ENCODE measurements at places on chromosomes 5 and 9.

DNA sequence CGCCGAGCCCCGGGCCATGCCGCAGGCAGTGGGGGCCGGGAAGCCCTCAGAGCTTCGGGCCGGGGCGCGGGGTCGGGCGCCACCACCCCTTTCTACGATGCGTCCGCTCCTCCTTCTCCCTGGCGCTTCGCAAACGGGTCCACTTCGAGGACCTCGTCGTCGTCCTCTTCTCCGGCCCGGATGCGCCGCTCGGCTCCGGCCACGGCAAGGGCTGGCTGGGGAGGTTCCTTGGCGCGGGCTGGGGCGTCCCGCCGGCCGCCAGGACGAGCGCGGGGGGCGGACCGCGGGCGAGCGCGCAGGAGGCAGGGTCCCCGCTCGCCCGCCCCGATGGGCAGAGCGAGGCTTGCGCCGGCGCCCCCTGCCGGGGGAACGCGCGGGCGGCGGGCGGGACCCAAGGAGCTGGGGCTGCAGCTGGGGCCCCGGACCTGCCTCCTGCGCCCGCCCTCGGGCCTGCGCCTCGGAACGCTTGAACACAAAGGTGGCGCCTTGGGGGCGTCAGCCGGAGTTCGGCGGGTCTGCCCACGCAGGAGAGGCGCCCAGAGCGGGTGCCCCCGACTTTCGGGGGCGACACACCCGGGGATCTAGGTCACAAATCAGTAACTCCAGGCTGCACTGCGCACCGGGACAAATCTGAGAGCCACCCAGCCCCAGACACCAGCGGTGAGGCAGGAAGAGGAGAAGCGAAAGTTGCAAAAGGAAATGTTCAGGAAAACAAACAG is at the start of gene ROR2:
ROR2 (minus strand) TSS at position 283 of the 719 bp plus-strand sequence.
- DNase-seq, result peak; percentile 76

DNA sequence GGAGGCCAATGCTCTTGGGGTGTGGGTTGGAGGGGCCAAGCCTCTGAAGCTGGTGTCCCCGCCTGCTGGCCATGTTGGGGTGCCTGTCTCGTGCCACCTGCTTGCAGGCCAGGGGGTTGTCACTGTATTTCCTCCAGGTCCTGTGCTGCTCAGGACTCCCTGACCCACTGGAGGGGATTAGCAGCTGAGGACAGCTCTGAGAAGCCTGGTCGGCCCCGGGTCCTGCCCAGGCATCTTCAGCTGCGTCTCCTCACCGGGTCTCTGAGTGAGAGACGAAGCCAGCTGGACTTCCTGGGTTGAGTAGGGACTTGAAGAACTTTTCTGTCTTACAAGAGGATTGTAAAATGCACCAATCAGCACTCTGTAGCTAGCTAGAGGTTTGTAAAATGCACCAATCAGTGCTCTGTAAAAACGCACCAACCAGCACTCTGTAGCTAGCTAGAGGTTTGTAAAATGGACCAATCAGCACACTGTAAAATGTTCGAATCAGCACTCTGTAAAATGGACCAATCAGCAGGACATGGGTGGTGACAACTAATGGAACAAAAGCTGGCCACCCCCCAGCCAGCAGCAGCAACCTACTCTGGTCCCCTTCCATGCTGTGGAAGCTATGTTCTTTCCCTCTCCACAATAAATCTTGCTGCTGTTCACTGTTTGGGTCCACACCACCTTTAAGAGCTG is 20.6 kb upstream of the SLC9A3 start:
- no peak for DNase-seq

- DNase-seq, result peak; percentile 17
These were observed 267.2 kb downstream of the RAB3C start for GRCh38 chr5:58849921-58850667.

- no peak for DNase-seq
These were observed 76.7 kb upstream of the IER5L start for GRCh38 chr9:129254566-129255287.

- peak; percentile 89 for DNase-seq
These were observed at the start of gene DDX31 for GRCh38 chr9:132669698-132670456. Gene DDX31, minus strand, starts transcription at chr9:132669983. Its CDS starts 49 bp downstream, at chr9:132669934.

DNA sequence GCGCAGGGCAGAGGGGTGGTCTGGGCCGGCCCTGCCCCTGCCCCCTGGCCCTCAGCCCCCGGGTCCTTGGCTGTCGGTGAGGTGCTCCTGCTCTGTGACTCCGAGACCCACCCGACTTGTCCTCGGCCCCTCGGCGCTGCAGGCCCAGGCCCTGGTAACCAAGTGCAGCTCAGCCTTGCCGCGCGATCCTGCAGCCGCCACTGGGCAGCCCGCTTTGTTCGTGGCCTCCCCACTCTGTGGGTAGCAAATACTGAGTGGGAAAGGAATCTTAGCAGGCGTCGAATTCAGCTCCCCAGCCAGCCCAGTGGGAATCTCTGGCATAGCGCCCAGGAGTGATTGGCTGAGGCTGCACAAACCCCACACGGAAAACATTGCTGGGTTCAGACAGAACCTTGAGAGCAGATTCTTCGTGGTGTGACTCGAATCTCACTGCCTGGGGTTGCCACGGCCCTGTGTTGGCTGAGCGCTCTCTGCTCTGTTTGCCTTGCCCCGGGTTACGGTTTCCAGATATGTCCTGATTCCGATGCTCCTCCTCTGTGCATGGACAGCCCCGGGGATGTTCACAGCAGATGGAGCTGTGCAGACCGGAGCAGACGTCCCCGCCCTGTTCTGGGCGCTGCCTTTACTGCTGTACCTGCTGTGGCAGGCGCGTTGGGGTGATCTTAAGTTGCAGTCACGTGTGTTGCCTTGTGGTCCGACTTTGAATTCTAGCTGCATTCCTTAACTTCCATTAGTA is 13.4 kb upstream of the EXOC3 start:
- no peak for DNase-seq

GRCh38 chr5:58963361-58963760 is 380.5 kb downstream of the RAB3C start:
- DNase-seq, result no peak

DNA sequence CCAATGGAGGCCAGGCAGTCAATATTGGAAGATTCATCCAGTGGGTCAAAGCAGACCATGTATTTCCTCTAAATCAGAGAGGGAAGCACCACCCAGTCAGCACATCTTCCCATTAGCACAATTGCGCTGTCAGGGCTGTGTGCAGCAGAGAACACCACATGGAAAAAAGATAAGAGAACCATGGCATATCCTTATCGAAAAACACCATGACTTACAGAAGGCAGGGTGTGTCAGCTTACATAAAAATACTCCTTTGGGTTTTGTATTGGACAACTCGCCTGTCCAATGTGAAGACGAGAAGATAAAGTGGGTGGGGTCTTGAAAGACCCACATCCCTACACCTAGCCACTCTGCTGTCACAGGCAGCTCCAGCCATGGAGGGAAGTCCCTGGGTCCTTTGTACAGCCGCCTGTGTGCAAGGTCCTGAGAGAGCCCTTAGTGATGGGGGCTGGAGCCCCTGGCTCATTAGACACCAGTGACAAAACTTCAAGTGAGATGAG is 71.9 kb upstream of the SPATA31E1 start:
- DNase-seq, result no peak

DNA sequence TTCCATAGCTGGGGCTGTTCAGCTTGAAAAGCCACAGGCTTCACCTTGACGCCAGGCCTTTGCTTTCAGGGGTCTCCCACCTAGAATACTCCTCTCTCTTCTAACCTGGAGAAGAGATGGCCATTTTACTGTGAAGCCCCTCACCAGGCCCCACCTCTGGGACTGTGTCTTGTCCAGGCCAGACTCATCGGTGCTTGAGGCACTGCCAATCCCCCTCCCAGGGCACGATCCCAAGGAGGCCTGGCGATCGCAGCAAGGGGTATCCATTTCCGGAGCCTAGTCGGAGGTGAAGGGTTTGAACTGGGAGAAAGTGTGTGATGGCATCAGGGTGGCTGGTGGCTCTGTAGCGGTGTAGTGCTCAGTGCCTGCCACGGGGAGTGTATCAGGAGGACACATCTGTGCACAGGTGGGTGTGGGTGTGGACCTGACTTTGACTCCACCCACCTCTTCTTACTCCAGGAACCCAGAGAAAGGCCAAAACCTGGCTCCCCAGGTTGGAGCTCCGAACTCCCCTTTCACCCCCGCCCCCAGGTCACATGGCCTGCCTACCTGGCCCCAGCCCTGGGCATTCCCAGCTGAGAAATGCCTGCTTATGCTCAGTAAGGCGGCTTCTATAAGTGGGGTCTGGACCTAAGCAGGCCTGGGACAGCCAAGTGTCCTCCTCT is 27.4 kb upstream of the ENHO start:
- no peak for DNase-seq

- no peak for DNase-seq
These were observed 43.8 kb upstream of the GAS1 start for GRCh38 chr9:86991077-86991476.

Measured in germinal center (tissue), 1 donor.